Amygdala (tissue), 56 donors: ENCODE measurements at places on chromosomes 2 and 18.

DNA sequence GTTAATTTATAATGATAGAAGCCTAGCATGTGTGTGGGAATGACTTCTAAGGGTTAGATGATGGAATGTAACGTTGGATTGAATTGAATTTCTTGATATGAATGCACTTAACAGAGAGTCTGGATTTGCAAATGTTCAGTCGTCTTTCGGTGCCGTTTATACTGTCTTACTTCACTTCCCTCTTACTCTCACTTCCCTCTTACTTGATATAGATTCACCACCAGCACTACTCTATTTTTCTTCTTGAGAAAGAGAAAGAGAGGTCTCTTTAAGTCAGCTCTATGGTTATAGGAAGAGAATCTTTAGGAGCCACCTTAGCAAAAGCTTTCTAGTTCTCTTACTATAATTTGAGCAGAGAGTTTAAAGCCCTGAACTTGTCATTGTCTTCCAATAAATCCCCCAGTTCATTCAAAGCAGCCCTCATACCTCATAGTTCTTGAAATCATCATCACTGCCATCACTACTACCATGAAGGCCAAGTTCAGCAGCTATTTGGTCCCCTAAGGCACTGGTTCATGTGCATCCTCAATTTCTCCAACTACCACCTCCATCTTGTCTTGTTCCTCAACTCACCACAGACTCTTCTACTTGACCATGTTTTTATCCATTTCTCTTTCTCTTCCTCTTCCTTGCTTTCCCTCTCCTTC, 501.7 kb upstream of the TCF4 start:
- DNase-seq = no peak

DNA sequence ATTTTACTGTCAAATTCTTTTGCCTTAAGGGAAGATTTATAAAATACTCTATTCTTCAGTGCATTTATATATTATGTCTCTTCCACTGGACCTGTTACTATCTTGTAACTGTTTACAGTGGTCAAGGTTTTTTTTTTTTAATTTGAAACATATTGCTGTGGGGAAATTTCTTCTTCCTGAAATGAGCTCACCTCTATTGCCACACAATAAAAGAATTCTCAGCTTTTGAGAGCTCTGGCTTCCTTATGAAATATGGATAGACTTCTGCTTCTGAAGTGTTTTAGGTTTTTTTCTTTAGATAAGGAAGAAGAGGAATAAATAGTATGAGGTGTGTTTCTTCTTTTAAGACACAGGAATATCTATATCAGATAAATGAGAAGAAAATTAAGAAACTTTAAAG, 7.7 kb downstream of the VRK2 start:
- DNase-seq = no peak

- no peak for DNase-seq
Observed at GRCh38 chr18:37956902-37957301, 391.3 kb upstream of the CELF4 start.

- no peak for DNase-seq
Observed at GRCh38 chr2:168639018-168639417, 163.4 kb upstream of the NOSTRIN start.

DNA sequence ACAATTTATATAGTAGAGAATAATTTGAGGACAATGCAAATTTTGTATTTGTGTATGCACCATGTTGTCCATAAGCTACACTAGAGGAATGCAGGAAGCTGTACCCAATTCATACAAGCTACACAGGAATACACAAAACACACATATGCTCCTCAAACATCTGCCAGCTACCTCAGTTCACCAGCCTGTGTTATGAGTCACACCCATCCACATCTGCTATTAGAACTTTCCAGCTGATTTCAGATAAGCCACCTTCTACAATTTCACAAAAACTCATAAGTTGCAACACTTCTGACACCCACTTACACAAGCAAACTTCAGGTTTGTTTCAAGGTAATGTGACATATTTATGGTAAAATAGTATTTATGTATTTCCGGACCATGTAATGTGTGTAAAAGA, 438.9 kb downstream of the SATB2 start:
- no peak for DNase-seq

DNA sequence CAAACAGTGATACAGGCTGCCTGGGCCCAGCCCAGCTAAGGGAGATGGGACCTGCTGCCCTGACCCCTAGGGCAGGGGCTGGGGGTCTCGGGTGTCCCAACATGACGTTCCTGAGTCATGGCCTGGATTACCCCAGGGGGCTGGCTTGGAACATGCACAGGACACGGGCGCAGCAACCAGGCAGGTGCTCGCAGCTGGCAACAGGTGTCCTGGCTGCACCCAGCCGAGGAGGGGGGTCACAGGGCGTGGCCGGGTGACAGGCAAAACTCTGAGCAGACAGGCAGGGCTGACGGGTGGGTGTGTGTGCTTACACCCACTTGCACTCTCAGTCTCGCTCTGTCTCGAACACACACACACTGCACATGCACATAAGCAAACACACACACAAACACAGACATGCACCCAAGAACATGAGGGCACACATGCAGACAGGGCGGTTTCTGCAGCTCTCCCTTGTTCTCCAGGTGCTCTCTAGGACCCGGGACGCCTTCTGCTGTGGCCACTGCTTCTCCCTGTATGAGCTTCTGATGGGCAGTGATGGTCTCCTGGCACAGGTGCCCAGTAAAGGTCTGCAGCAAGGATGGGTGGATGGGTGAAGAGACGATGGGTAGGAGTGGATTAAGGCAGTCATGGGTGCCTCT, 33.7 kb upstream of the TAF1B start:
- no peak for DNase-seq

- no peak for DNase-seq
Observed at GRCh38 chr2:19844750-19845149, 57.0 kb downstream of the TTC32 start.

GRCh38 chr2:187129868-187130267, 280.9 kb upstream of the ZSWIM2 start:
- DNase-seq = no peak

GRCh38 chr2:168650781-168651180, 151.7 kb upstream of the NOSTRIN start:
- no peak for DNase-seq

GRCh38 chr2:45278365-45279078, 269.3 kb upstream of the SIX2 start:
- no peak for DNase-seq

- no peak for DNase-seq
Observed at GRCh38 chr2:14535156-14535555, 97.4 kb upstream of the LRATD1 start.

GRCh38 chr2:66957198-66957597, 439.9 kb upstream of the ETAA1 start:
- no peak for DNase-seq

DNA sequence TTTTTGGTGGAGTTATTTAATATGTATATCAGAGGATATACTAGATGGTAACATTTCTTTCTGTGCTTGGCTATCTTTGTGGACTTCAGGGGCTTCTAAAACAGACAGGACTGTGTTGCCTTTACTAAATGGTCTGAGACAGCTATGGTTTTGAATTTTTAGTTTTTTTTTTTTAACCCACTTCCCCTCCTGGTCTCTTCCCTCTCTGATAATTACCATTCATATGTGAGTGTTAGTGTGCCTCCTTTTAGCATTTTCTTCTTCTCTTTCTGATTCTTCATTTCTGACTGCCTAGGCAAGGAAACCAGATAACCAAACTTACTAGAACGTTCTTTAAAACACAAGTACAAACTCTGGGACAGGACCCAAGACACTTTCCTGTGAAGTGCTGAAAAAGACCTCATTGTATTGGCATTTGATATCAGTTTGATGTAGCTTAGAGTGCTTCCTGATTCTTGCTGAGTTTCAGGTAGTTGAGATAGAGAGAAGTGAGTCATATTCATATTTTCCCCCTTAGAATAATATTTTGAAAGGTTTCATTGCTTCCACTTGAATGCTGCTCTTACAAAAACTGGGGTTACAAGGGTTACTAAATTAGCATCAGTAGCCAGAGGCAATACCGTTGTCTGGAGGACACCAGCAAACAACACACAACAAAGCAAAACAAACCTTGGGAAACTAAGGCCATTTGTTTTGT, 52.7 kb downstream of the SMAD4 start:
- no peak for DNase-seq

GRCh38 chr2:238240757-238241711, 1.2 kb upstream of the HES6 start:
- DNase-seq = no peak

GRCh38 chr2:96143848-96144480, 1.3 kb downstream of the DUSP2 start:
- no peak for DNase-seq

- DNase-seq = no peak
Observed at GRCh38 chr2:85774126-85774978, 20.6 kb downstream of the ATOH8 start.

- DNase-seq = no peak
Observed at GRCh38 chr18:22683196-22683676, 249.9 kb upstream of the RBBP8 start.
